Uterus (tissue), 4 donors: ENCODE measurements at places on chromosomes 11 and 22. TPM values are rescaled to one million over a fixed set of nuclear protein-coding genes. Genes with fewer than 3 reads are reported as not detected.

GRCh38 chr11:86938900-86939880, 16.0 kb downstream of the FZD4 start:
- no peak for DNase-seq

- DNase-seq, result no peak
Measured at GRCh38 chr11:2298795-2299761, 2.6 kb downstream of the C11orf21 start.

DNA sequence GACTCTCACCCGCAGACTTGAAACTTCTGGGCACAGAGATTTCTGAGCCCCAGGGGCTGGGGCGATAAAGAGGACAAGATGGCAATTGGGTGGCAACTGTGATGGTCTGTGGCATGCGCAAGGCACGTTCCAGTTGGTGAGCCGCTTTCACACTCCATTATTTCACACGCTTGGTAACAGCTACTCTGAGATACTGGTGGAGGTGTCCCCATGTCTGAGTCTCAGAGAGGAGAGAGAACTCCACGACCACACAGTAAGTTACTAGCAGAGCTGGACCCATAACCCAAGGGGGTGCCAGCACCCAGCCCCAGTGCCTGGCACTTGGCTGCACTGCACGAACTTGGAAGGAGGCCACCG, 6.0 kb upstream of the KCNJ4 start:
- no peak for DNase-seq

GRCh38 chr11:7501251-7501650, 12.5 kb upstream of the PPFIBP2 start:
- DNase-seq, result no peak

DNA sequence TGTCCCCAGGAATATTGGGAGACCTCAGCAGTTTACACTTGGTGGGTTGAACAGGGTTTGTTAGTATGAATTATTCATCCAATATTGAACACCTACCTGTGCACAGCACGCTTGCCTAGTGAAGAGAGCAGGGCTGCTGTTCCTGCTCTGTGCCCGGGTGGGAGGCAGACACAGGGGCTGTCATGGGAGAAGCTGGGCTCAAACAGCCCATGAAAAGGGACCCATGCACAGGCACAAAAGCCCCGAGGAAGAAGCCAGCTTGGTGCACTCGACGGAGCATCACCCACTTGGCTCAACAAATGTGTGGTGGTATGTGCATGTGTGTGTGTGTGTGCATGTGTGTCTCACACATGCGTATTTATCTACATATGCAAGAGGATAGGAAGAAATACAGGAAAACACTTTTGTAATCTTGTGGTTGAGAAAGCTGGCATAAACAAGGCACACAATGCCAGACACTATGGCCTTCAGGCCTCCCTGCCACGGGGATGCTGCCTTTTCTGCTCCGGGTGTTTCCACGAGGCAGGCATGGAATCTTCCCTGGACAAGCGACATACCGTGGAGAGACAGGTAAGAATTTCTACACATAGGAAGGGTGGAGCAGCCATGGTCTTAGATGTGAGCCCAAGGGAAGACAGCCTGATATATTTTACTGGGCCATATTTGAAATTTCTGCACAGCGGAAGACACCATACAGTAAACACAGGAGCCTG, 5.0 kb upstream of the APOBEC3A start:
- DNase-seq, result no peak

GRCh38 chr11:59025097-59025496, 61.0 kb upstream of the GLYATL1B start:
- DNase-seq, result no peak

- no peak for DNase-seq
Measured at GRCh38 chr11:111354601-111354891, 24.5 kb downstream of the POU2AF1 start.

- no peak for DNase-seq
Measured at GRCh38 chr11:91625495-91625894, 599.1 kb upstream of the FAT3 start.

- no peak for DNase-seq
Measured at GRCh38 chr11:46565232-46565840, 28.5 kb downstream of the AMBRA1 start.

LSP1 gene
- 112 TPM for total RNA-seq

SPTY2D1 gene
- total RNA-seq, result 32.8 TPM

SLC35C1 gene
- total RNA-seq, result under 0.01 TPM

TSGA10IP gene
- not detected for total RNA-seq

SCGB2A2 gene
- total RNA-seq, result not detected

PRR33 gene
- not detected for total RNA-seq
